Right atrium auricular region (tissue), 2 donors: ENCODE measurements at places on chromosomes 2 and 18. TPM values are rescaled to one million over a fixed set of nuclear protein-coding genes. Genes with fewer than 3 reads are reported as not detected.

- no peak for DNase-seq
Observed at GRCh38 chr2:41970988-41971660, 76.7 kb upstream of the PKDCC start.

DNA sequence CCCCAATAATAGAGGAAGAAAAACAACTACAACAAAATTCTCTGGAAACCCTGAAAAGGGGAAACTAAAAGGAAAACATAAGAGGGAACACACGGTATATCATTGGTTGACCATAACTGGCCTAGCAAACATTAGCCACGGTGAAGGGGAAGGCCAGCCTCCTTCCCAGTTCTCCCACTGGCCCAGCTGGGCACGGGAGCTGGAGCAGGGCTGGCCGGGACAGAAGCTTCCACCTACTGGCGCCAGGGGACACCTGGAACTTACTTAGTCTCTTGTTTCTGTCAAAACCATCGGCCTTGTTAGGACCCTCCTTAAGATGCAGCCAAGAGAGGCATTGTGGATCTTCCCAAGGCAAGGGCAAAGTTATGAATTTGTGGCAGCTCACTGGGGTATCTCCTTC is 56.1 kb upstream of the DLGAP1 start:
- DNase-seq = no peak

Gene DNAJC5G
- 0.59 TPM for total RNA-seq

GRCh38 chr2:196453613-196454047 is 185.9 kb upstream of the CCDC150 start:
- DNase-seq = no peak

Gene DNER
- total RNA-seq = 28.4 TPM

Gene PPP1R1C
- total RNA-seq = 14.5 TPM

DNA sequence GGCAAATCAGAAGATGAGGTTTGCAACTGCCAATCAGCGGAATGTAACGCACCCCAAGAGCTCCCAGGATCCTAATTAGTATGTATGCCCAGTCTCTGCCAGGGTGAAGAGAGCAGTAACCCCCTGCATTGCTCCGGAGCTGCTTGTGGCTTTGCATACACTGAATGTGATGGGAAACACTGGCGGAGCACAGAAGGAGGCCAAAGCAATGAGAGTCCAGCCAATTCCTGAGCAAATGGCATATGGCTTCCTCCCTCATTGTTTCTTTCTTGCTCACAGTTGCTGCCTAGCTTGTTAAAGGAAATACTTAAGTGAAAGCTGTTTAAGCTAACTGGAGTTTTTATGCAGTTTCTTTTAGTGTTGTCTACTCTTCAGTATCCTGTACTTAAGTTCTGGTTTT is 343.5 kb upstream of the NT5C1B start:
- no peak for DNase-seq

GRCh38 chr18:8264861-8265411 is 344.3 kb upstream of the RAB12 start:
- no peak for DNase-seq

Gene NEB
- 136 TPM for total RNA-seq

Gene CSRNP3
- total RNA-seq = 1.3 TPM

- DNase-seq = no peak
Observed at GRCh38 chr2:174573621-174574081, 24.0 kb downstream of the WIPF1 start.

DNA sequence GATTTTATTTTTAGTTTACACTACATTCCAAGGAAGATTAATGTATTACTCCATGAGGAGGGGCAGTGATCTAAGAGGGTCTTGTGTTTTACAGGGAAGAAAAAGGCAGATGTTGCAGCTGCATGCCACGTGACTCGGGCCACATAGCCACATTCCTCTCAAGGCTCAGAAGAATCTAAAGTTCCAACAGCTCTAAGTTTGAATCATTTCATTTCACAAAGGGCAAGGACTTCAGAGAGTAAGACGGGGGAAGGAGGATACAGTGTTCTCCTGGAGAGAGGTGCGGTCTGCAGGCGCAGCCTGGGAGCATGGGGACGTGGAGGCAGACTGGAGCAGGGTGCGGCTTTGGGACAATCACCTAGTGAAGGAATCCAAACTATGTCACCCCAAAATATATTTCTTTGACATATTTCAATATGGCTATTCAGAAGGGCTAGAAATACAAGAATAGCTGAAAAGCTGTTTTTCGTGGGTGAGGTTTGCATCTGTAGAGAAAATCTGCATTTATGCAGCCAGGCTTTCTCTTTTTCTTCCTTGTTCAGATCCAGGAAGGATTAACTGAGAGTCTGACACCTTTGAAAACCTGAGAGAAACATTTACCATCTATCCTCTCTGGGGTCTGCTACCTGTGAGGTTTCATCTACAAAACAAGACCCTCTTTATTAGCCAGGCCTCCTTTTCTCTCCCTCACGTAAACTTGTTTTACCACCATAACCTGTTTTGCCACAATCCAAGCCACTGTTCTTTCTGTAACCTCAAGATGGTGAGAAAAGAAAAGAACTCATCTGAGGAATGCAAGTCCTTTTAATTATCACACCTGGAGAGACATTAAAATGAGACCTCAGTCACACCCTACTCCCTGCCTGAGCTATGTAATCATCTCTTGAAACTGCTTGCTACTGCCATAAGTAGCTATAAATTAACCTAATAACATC is 165.1 kb upstream of the NDUFV2 start:
- no peak for DNase-seq

Gene OSR1
- 55.7 TPM for total RNA-seq

GRCh38 chr2:177964892-177965291 is 107.7 kb downstream of the PDE11A start:
- DNase-seq = no peak
